Uterus (tissue), 4 donors: ENCODE measurements at places on chromosomes 3 and 15. TPM values are rescaled to one million over a fixed set of nuclear protein-coding genes. Genes with fewer than 3 reads are reported as not detected.
A peak's percentile ranks its signal among the peaks of the same experiment; 100 is the strongest.

The DZIP3 gene
- 34.1 TPM for total RNA-seq

- H3K27ac ChIP-seq, result no peak overlapping the region
- no peaks in the 10 kb centered on the region for H3K4me1 ChIP-seq
- no peaks in the 10 kb centered on the region for H3K27me3 ChIP-seq
- DNase-seq, result no peak
- H3K36me3 ChIP-seq, result no peaks in the 10 kb centered on the region
Observed at GRCh38 chr15:75091814-75092213, 68.4 kb downstream of the PPCDC start.

GRCh38 chr15:38514601-38515000 lies 50.0 kb downstream of the RASGRP1 start:
- no peak for DNase-seq
- no peak overlapping the region for H3K27ac ChIP-seq
- no peak overlapping the region for H3K4me3 ChIP-seq
- no peaks in the 10 kb centered on the region for H3K4me1 ChIP-seq
- H3K27me3 ChIP-seq, result no peaks in the 10 kb centered on the region

DNA sequence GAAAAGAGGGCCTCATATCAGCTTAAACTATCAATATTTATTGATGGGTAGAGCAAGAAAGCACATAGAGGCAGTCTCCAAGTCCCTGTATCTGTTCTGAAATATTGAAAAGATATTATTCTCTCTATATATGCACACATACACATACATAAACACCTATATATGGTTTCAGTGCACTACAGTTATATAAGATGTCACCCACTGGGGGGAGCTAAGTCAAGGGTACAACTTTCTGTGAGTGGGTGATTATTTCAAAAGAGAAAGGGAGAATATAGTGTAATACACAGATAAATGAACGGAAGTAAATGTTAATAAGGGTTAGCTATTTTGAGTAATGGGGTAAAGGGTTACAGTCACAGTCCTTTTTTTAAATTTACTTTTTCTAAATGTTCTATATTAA lies 8.8 kb downstream of the SNTN start:
- no peak for DNase-seq
- no peaks in the 10 kb centered on the region for H3K4me1 ChIP-seq
- H3K4me3 ChIP-seq, result no peak overlapping the region
- no peaks in the 10 kb centered on the region for H3K36me3 ChIP-seq
- no peak overlapping the region for H3K27ac ChIP-seq

The CNTN4 gene
- 2.6 TPM for total RNA-seq

DNA sequence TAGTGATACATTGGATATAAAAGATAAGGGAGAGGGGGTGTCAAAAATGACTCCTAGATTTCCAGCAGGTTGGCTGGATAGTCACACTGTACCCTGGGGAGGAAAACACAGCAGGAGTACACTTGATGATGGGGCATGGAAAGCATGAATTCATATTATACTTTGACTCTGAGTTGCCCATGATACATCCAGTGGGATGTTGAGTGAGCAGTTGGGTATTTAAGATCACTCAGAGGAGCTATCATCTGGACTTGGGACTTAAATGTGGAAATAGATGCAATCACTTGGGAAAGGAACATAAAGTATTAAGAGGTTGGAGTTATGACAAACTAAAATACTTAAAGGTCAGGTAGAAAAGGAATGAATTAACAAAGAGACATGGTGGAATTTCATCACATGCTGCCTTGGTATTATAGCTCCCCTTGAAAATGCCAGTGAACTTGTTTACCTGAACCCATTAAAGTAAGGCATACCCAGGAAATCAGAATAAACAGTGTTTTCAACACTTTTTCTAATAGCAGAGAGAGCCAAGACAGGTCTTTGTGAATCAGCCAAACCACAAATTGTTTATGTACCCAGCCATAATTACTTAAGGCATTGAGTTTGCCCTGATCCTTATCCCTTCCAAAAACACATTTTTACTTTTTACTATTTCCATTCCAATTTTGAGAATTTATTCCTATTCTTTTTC lies 49.9 kb upstream of the ABI3BP start:
- no peaks in the 10 kb centered on the region for H3K4me1 ChIP-seq
- no peaks in the 10 kb centered on the region for H3K36me3 ChIP-seq
- no peak overlapping the region for H3K4me3 ChIP-seq

DNA sequence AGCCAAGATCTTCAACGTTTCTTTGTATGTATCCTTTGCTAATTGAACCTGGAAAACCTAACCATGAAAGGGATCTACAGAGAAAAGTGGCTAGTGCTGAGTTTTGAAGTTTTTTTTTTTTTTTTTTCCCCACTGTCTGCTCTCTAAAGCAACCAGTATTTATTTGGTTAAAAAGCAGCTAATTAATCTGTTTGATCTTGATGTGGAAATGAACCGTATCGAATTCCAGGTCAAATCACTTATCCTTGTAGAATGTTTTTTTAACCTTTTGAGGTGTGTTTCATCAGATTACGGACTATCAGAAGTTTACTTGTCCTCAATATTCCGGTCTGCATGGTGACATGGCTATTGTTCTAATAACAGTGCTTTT lies 117.2 kb downstream of the FNDC3B start:
- no peak overlapping the region for H3K4me3 ChIP-seq
- no peaks in the 10 kb centered on the region for H3K27me3 ChIP-seq
- H3K36me3 ChIP-seq, result no peaks in the 10 kb centered on the region

- DNase-seq, result no peak
- H3K4me1 ChIP-seq, result no peaks in the 10 kb centered on the region
- H3K4me3 ChIP-seq, result no peak overlapping the region
- no peaks in the 10 kb centered on the region for H3K27me3 ChIP-seq
- H3K36me3 ChIP-seq, result no peaks in the 10 kb centered on the region
- H3K27ac ChIP-seq, result no peak overlapping the region
Observed at GRCh38 chr15:46872286-46872980, 844.9 kb upstream of the SEMA6D start.

The AMT gene
- 17.9 TPM for total RNA-seq

The BFSP2 gene
- total RNA-seq, result not detected

DNA sequence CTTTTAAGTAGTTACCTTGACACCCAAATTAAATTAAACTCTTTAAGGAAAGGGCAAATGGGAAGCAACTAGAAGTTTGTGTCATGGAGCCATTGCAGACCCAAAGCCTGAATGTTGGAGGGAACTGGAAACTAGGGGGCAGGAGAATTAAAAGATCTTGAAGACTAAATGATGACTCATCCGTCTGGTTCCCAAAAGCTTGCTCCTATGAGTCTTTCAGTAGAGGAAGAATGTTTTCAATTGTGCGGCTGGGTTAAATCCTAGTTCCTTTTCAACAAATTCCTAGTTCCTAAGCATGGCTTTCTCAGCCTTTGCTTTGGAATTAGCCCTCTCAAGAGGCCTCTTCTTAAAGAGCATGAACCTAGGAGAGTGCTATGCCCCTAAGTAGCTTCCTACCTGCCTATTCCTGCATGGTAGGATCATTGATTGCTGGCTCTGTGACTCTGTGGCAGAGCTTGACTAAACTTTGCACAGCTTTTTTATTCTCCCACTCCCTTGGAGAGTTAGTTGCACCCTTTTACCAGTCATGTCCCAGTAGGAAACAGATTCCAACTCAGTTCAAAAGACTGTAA lies 17.7 kb downstream of the CLEC3B start:
- no peaks in the 10 kb centered on the region for H3K27me3 ChIP-seq
- peak overlapping the region; percentile 51 for H3K27ac ChIP-seq
- no peaks in the 10 kb centered on the region for H3K4me1 ChIP-seq
- H3K36me3 ChIP-seq, result no peaks in the 10 kb centered on the region

DNA sequence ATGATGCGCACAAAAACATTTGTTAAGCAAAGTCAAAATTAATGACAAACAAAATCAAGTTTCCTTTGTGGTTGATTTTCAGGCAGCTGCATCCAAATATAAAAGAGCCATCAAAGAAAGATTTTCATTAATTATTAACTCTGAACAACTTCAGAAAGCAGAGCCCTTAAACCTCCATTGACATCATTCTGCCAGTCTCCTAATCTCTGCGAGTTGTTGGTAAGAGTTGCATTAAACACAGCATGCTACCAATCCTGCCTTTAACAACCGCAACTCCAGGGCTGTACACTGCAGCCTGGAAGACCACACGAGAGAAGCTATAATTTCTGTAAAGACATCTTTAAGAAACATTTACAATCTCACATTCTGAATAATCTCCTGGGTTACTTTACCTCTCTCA lies 204.6 kb downstream of the NR2F2 start:
- H3K4me3 ChIP-seq, result no peak overlapping the region
- DNase-seq, result no peak
- H3K27me3 ChIP-seq, result peaks cover 5% of the 10 kb centered on the region
- no peak overlapping the region for H3K27ac ChIP-seq
- H3K4me1 ChIP-seq, result no peaks in the 10 kb centered on the region
- no peaks in the 10 kb centered on the region for H3K36me3 ChIP-seq

DNA sequence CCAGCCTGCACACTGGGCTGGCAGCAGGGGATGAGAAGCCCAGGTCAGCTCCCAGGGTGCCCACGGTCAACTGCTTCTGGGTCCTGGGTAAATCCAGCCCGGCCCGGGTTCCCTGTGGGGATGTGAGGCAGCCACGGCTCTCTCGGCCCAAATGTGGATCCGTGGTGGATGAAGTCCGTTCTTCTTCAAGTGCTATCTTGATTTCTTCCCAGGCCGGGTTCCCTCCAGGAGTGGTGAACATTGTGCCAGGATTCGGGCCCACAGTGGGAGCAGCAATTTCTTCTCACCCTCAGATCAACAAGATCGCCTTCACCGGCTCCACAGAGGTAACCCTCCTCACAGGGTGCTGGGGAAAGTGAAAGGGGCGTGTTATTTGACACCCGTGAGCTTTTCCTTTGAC lies 16.1 kb downstream of the ALDH1A3 start:
- no peak overlapping the region for H3K4me3 ChIP-seq
- H3K27me3 ChIP-seq, result no peaks in the 10 kb centered on the region
- no peak for DNase-seq
- H3K4me1 ChIP-seq, result no peaks in the 10 kb centered on the region
- H3K36me3 ChIP-seq, result no peaks in the 10 kb centered on the region

The HDGFL3 gene
- 70.9 TPM for total RNA-seq

DNA sequence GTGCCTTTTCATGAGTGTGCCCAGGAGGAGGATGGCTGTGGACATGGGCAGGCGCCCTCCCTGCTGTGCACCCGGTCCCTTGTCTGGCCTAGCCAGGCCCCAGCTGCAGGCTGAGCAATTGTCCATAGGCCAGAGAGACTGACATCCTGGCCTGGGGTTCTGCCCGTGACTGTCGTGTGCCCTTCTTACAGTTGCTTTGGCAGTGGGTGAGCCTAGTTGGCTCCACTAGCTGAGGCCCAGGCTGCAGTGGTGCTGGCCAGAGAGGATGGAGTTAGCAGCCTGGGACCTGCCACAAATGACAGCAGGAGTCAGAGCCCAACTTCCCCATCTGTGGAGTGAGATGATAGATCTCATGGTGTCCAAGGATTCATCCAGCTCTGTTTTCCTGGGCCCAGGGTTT lies 9.0 kb upstream of the CHRNB4 start:
- H3K4me3 ChIP-seq, result no peak overlapping the region
- H3K27me3 ChIP-seq, result no peaks in the 10 kb centered on the region
- DNase-seq, result no peak
- H3K36me3 ChIP-seq, result no peaks in the 10 kb centered on the region
- H3K27ac ChIP-seq, result no peak overlapping the region

DNA sequence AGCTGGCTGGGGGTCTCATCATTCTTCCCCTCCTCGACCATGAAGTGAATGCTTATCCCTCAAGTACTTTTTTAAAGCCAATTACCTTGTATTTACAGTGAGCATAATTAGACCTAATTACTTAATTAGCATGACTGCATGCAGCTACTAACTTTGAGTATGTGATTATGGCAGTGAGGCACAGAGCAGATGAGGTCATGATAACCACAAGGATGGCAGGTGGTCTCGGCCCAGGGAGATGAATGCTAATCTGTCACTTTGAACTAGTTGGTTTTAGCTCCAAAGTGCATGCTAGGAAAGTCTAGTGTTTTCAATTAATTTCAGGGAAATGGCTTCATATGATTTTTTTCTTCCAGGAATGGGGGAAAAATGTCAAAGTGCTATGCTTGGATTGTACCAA lies 233.8 kb downstream of the NTRK3 start:
- no peaks in the 10 kb centered on the region for H3K4me1 ChIP-seq
- no peak overlapping the region for H3K27ac ChIP-seq
- H3K4me3 ChIP-seq, result no peak overlapping the region
- H3K36me3 ChIP-seq, result no peaks in the 10 kb centered on the region

DNA sequence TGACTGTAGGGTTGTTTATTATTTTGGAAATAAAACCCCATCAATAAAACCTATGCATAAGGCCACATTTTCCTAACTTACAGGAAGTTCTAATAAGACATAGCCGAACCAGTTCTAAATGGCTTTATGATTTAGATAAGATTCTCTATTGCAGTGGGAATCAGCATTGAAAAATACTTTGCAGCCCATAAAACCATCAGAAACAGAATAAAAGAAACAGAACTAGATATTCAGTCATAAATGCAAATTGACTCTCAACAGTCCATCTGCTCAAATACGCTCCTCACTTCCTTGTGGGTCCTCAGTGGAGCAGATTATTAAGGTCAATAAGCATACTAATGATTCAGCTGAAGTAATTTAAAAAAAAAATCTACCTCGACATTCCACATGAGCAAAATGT lies 8.8 kb downstream of the SATB1 start:
- DNase-seq, result no peak
- no peaks in the 10 kb centered on the region for H3K4me1 ChIP-seq
- H3K27ac ChIP-seq, result no peak overlapping the region
- no peaks in the 10 kb centered on the region for H3K36me3 ChIP-seq
- H3K27me3 ChIP-seq, result no peaks in the 10 kb centered on the region
- H3K4me3 ChIP-seq, result no peak overlapping the region

DNA sequence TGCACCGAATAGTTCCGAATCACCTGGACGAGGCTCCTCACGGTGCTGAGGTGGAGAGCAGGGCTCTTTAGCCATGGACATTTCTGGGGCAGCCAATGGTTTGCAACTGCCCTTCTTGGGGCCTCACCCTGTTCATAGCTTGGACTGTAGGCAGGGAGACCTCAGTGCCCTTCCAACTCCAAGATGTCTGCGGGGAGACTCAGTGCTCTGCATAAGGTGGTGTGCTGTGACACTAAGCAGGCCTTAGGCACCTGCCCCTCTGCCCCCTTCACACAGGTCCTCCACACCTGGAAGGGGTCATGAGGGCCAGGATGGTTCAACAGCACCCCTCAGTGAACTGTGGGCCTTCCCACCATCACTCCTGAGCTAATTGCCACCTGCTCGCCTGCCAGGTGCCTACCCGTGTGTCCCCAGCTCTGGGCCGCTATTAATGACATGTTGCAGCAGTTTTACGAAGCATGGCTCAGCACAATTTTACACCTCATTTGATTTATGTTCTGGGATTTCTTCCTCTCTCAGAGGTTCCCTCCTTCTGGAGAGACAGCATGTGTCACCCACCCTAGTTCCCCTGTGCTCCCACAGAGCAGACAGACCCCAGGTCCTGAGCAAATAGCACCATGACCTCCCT lies 101.2 kb upstream of the SMAD3 start:
- no peaks in the 10 kb centered on the region for H3K4me1 ChIP-seq
- H3K27me3 ChIP-seq, result no peaks in the 10 kb centered on the region
- no peak overlapping the region for H3K4me3 ChIP-seq
- no peaks in the 10 kb centered on the region for H3K36me3 ChIP-seq
